Stimulated activated naive B cell treated with anti-CD40 and anti-IgM and Interleukin-4, amounts not matched to agents 10 μg/mL and 1 μg/mL and 100 μg/mL, for 72 hours (primary cell): ENCODE measurements at places on chromosomes 7 and 10.
A peak's percentile ranks its signal among the peaks of the same experiment; 100 is the strongest.

DNA sequence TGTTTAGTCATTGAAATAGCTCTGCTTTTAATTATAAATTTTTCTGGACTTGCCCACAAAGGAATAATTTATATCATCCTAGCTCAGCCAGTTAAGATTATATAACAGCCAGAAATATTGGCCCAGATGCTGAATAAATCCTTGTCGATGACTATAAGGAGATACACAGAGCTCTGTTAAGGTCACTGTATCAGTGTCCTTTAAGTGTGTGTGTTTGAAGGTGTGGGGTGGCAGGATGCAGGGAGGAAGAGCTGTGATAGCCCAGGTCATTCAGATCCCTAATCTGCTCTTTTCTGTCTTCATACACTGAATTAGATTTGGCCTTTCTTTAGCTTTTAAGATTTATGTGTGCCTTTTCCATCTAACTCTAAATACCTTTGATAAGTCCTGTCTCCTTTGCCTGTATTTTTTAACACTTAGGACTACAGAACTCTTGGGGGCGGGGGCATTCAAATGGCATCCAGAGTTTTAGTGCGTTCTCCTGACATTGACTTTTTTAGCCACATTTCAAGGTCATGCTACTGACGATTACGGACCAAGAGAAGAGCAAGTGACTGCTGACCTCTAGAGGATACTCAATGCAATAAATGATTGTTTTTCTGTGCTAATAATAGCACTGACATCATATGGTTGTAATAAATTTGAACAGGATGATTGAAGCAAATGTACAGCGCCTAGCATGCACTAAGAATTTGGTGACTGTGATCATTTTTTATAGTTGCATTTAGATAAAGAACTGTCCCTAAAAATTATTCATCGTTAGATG lies 172.3 kb downstream of the CACNB2 start:
- no peak for DNase-seq

DNA sequence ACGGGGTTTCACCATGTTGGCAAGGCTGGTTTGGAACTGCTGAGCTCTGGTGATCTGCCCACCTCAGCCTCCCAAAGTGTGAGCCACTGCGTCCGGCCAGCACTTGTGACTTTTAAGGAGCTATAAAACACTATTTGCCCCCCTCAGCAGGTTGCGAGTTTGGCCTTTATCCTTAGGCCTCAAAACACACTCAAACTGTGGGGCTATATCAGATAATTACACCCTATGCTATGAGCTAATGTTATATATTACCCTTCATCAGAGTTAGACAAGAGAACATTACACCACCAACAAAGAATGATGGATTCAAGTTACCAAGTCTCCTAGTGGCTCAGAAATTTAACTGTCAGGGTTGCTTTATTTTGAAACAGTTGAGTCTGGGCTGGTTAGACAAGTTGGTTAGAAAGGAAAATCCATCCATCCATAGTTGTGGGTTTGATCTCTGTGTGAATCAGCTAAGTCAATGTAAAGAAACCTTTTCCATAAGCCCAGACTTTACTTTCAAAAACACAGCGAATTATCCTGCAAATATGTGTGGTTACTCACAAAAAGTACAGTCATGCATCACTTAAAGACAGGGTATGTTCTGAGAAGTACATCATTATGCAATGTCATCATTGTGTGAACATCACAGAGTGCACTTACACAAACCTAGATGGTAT lies 115.8 kb downstream of the SEMA3D start:
- no peak for DNase-seq

GRCh38 chr10:90179696-90180407 lies 478.5 kb downstream of the KIF20B start:
- DNase-seq = no peak

GRCh38 chr10:7265396-7266123 lies 145.3 kb downstream of the SFMBT2 start:
- no peak for DNase-seq

DNA sequence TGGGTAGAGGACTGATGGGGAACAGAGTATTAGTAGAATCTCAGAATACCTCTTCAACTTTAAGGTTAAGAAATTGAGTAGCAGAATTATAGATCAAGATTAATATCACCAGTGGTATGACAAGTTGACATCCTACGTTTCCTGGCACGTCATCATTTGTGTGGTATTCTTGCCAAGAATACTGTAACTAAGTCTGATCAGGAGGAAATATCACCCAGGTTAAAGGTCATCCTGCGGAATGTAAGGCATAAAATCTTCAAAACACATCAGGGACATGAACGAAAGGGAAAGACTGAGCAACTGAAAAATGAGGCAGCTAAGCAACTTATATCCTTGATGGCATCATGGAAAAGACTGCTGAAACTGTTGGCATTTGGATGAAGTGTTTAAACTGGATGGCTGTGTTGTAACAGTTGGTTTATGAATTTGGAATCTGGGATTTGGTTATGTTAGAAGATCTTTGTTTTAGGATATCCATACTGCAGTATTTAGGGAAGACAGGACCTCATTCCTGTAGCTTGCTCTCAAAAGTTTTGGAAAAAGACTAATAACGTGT lies 86.1 kb downstream of the TRIM24 start:
- no peak for DNase-seq

GRCh38 chr10:3482200-3482993 lies 302.6 kb downstream of the KLF6 start:
- DNase-seq = no peak

GRCh38 chr7:151806952-151807775 lies 69.8 kb downstream of the PRKAG2 start:
- DNase-seq = no peak

- DNase-seq = no peak
Measured at GRCh38 chr10:97180363-97180755, 5.4 kb downstream of the SLIT1 start.

- DNase-seq = no peak
Measured at GRCh38 chr10:108615576-108616320, 1307.6 kb downstream of the XPNPEP1 start.

DNA sequence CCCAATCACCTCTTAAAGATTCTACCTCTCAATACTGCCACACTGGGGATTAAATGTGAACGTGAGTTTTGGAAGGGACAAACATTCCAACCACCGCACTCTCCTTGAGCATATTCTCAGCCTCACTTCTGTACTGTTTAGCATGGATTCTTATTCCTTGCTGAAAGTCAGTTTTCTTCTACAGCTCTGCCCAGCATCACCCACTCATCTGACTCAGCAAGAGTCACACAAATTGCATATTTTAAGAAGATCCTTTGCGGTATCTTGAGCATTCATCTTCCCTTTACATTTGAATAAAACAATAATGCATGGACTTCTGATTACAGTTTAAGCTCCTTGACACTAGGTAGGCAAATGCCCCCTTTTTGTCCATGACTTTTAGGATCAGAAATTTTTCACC lies 251.6 kb upstream of the MKLN1 start:
- no peak for DNase-seq

DNA sequence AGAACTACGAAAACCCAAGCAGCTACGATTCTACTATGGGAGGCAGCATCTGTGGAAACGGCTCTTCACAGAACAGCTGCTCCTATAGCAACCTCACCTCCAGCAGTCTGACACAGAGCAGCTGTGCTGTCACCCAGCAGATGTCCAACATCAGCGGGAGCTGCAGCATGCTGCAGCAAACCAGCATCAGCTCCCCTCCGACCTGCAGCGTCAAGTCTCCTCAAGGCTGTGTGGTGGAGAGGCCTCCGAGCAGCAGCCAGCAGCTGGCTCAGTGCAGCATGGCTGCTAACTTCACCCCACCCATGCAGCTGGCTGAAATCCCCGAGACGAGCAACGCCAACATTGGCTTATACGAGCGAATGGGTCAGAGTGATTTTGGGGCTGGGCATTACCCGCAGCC lies 81.6 kb upstream of the SAMD8 start:
- DNase-seq = no peak

GRCh38 chr7:3721422-3721821 lies 420.4 kb downstream of the SDK1 start:
- DNase-seq = no peak

GRCh38 chr7:18386607-18387006 lies 108.9 kb upstream of the HDAC9 start:
- DNase-seq = no peak

GRCh38 chr10:110500515-110500905 lies 2.8 kb downstream of the DUSP5 start:
- no peak for DNase-seq

GRCh38 chr10:71598621-71599055 lies 120.9 kb downstream of the C10orf105 start:
- DNase-seq = no peak

- no peak for DNase-seq
Measured at GRCh38 chr10:128471151-128471550, 344.9 kb upstream of the MKI67 start.

GRCh38 chr7:120959929-120960484 lies 9.4 kb downstream of the ING3 start:
- no peak for DNase-seq

GRCh38 chr7:26151953-26152781 lies at the start of gene NFE2L3:
NFE2L3 (plus strand) TSS chr7:26152198; CDS start chr7:26152499, 301 bp downstream.
- peak; percentile 75 for DNase-seq

DNA sequence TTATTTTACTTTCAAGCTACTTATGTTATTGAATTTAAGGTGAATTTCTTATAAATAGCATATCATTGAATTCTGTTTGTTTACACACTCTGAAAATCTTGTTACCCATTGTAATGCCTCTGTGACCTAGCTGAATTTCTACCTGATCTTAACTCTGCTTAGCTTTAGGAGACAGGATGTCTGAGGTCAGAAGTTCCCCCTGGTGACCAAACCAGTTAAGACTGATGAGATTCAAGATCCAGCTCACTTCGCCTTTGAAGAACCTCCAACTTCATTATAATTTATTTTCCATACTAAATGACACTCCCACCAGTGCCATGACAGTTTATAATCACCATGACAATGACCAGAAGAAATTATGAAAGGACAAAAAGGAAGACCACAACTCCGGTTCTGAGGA lies 213.4 kb upstream of the CDC14C start:
- no peak for DNase-seq

DNA sequence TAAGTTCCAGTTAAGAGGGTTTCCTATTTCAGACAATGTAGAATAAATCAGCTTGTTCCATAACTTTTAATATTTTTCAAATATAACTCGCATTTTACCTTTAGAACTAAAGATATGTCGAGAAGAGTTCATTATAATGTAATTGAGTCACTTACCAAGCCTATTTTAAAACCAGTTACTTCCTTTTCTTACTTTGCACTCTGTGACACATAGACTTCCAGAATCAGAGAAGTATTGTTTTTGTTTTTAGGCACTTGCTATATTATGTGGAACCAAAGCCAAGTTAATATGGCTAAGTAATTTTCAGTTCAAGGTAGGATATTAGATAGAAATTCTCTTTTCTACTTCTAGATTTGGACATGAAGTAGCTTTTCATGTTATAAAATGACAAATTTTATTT lies 182.7 kb upstream of the PRPS1L1 start:
- DNase-seq = no peak

DNA sequence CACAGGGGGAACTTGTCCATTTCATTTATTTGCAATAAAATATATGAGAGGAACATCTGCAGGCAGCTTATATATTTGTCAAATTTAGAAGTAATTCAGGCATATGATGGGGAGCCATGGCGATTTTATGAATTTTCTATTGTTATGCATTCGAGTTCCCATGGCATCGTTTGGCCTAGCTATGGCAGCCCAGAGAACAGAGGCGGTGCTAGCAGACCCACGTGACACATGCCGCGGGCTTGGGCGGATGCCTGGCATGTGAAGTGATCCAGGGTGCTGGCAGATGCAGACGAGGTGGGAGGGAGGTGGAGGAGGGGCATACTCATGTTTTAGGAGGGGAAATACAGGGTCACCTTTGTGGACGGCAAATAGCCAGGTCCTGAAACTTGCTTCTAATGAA lies 560.0 kb upstream of the GALNT17 start:
- DNase-seq = no peak

DNA sequence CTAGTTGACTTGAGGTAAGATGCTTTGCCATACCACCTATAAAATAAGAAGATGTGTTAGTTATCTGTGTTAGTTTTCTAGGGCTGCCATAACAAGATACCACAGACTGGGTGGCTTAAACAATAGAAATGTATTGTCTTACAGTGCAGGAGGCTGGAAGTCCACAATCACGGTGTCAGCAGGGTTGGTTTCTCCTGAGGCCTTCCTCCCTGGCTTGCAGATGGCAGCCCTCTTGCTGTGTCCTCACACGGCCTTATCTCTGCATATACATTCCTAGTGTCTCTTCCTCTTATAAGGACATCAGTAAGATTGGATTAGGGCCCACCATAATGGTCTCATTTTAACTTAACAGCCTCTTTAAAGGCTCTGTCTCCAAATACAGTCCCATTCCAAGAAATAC lies 192.1 kb downstream of the GATA3 start:
- DNase-seq = no peak

DNA sequence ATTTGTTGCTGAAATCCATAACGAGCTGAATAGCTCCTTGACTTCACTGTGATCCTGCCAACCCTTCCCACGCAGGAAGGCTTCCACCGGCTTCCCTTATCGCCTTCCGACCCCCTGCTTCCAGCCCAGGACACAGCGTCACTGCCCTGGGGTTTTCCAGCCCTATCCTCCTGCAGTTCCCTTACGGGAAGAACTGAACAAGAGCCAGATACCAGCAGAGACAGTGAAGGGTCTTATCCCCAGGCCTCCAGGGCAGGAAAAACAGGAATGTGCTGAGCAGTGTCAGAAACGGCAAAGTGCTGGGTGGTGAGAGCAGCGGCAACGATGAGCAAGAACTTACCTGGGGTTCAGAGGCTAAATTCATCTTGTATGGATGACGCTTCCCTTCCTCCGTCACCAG lies 22.4 kb downstream of the PDLIM1 start:
- DNase-seq = no peak

- no peak for DNase-seq
Measured at GRCh38 chr10:96266118-96266770, 5.1 kb downstream of the BLNK start.

DNA sequence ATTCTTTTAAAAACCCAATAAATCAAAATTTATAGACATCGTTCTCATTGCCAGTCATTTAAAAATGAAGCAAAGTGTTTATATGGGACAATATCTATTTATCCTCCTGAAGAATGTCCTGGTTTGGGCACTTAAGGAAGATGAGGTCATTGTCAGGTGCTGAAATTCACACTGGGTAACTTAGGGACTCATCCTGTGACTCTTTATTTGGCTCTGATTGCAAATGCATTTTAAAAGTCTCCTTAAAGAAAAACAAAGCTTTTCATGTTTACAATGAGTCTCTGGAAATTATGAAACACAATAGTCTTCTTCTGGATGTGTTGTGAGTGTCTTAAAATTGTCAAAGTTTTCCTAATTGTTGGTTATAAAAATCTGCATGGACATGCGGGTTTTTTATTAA lies 69.5 kb upstream of the GPR158 start:
- no peak for DNase-seq

DNA sequence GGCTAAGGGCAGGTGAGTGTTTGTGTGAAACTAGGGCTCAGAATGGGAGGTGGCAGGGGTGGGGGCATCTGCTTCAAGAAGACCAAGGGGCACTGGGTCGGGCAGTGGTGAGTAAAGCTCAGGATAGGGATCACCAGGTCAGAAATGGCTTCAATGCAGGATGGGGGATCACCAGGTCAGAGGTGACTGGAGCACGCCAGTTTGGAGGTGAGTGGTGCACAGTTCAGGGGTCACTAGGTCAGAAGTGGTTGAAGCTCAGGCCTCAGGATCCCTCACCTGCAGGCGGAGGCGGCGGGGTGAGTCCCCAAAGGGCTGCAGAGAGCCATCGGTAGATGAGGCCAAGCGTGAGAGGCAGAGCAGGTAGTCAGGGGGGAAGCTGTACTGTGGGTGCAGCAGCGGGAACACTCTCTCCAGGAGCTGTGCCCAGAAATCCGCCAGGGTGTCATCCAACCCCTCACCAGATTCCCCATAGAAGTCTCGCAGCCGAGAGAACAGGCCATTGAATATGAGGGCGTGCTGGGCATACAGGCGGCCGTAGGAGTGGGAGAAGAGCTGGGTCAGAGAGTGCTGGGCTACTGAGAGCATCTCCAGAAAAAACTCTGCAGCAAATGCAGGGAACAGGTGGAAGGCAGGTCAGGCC lies 1.8 kb downstream of the GPC2 start:
- DNase-seq = no peak
